Thyroid gland (tissue), 4 donors: ENCODE measurements at places on chromosomes 1 and 21. TPM values are rescaled to one million over a fixed set of nuclear protein-coding genes. Genes with fewer than 3 reads are reported as not detected.

The PLA2G2C gene
- total RNA-seq: not detected

The PCAT6 gene
- total RNA-seq: not detected

The TFAP2E gene
- total RNA-seq: not detected

The AMPD1 gene
- not detected for total RNA-seq

The FAM163A gene
- total RNA-seq: 0.33 TPM

The ZNF683 gene
- total RNA-seq: not detected

The SDC3 gene
- 13.5 TPM for total RNA-seq

The SPATA1 gene
- 2.8 TPM for total RNA-seq

The MMEL1 gene
- 2.5 TPM for total RNA-seq

The MEGF6 gene
- total RNA-seq: 22.5 TPM

The MYCL gene
- 3.9 TPM for total RNA-seq

The MCOLN3 gene
- total RNA-seq: 3.8 TPM

The MPL gene
- not detected for total RNA-seq

The IL19 gene
- not detected for total RNA-seq

The CASQ1 gene
- total RNA-seq: not detected

The FCGR3B gene
- total RNA-seq: 1.1 TPM

The PHGDH gene
- 59.2 TPM for total RNA-seq

The INAVA gene
- total RNA-seq: not detected

The RPE65 gene
- not detected for total RNA-seq

The NBPF10 gene
- total RNA-seq: 0.89 TPM

The NR1I3 gene
- total RNA-seq: not detected

The FHAD1 gene
- 0.54 TPM for total RNA-seq

The LINGO4 gene
- total RNA-seq: 0.13 TPM

The HJV gene
- not detected for total RNA-seq

The F5 gene
- total RNA-seq: 3.0 TPM

The RXFP4 gene
- not detected for total RNA-seq

The FGR gene
- total RNA-seq: 7.1 TPM

The CYP4A22 gene
- total RNA-seq: not detected

The BCAR3 gene
- 31.0 TPM for total RNA-seq

The TIAM1 gene
- 2.2 TPM for total RNA-seq
